Right renal pelvis (tissue), 4 donors: ENCODE measurements at places on chromosomes 5 and 9.

- no peak for DNase-seq
Measured at GRCh38 chr9:21443849-21444625, 3.8 kb downstream of the IFNA1 start.

DNA sequence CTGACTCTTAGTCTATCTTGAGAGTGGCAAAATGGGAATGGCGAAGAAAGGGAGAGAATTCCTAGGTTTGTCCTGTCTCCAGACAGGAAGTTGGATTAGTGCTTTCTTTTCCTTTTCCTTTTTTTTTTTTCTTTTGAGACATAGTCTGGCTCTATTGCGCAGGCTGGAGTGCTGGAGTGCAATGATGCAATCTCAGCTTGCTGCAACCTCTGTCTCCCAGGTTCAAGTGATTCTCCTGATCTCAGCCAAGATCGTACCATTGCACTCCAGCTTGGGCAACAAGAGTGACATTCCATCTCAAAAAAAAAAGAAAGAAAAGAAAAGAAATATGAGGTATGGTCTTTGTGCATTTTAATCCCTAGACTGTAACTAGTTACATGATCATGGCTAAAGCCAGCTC is 12.6 kb upstream of the KIF27 start:
- DNase-seq, result no peak

GRCh38 chr9:603126-603525 is 238.4 kb upstream of the DMRT1 start:
- DNase-seq, result no peak

DNA sequence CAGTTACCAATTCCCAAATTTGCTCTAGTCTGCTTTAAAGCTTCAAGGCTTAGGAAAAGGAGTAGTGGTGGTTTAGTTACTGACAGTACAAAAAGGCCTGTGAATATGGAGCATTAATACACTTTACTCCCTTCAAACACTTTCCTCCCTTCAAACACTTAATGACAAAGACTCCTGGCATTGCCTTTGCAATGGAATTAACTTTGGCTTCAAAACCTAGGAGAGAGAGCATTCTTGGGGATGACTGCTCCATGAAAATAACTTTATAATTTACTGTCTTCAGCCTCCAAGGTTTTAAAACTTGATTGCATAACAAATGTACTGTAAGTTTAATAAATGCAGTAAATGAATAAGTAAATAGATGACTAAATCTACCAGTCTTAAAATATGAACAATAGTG is 185.6 kb downstream of the TRPM3 start:
- DNase-seq, result no peak

- no peak for DNase-seq
Measured at GRCh38 chr9:135130207-135130976, 42.9 kb downstream of the OLFM1 start.

GRCh38 chr5:135569755-135570452 is 8.9 kb downstream of the CXCL14 start:
- DNase-seq, result no peak

GRCh38 chr9:93114169-93114983 is 18.4 kb downstream of the CARD19 start:
- DNase-seq, result no peak

DNA sequence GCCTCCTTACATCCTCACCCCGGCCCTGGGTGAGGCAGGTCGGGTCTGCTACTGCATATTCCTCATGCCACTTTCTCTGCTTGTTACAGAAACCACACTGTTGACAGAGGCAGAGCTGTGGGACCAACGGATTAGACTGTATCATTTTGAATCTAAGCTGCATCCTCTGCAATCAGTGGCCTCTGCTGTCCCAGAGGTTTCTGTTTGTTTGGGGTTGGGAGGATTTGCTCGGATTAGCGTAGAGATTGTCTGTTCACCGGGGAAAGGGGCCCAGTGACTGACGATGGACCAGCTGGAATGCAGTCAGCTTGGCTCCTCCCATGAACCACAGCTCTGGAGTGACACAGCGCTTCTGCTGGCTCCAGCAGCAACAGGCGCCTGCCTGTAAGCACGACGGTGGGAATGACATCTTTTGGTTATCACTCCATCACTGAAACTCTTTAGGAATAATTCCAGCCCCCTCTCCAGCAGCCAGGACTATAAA is 37.3 kb upstream of the ADRA1B start:
- DNase-seq, result no peak

DNA sequence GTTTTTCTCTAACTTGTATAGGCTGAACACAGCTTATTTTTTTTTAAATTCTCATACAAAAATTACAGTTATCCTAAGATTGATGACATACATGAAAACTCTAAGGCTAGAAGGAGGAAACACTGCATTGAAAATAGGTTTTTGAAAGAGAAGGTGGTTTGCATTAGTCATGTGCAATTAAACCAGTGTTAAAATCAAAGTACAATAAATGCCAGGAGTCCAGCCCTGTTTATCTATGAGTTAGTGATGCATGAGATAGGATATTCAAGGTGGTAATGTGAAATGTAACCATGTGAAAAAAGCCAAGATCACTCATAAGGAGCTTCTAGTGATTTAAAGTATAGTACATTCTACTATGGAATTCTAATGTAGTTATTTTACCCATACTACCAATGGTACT is 444.9 kb upstream of the CYLC2 start:
- DNase-seq, result no peak

DNA sequence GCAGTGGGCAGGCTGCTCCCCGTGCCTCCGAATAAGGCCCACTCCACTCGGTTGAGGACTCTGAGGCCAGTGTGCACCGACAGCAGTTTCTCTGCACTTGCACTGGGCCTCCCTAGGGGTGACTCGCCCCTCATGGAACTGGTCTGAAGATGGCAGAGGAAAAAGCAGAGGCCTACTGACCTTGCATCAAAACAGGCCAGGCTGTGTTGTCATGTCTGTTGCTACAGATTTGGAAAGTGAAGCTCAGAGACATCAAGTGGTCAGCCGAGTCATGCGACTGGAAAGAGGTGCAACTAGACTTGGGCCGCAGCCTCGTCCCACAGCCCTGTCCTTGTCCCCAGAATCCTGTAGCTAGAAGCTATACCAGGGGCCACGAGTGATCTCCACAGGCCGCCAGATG is 78.3 kb downstream of the DCP2 start:
- no peak for DNase-seq

GRCh38 chr9:127838375-127839078 is 15.9 kb downstream of the ENG start:
- no peak for DNase-seq

DNA sequence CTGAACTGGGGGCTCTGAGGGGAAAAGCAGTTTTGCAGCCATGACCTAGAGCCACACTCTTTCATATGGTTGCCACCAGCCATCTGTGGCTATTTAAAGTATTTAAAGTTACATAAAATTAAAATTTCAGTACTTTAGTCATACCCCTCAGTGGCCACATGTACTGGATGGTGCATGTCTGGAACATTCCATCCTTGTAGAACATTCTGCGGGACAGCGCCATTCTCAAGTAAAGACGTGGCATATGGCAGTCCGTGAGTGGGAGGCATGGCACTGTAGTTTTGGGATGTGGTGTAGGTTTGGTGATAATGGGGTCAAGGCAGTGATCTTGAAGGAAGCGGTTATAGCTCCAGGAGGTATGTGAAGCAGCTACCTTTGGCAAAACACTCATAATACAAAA is 61.4 kb upstream of the NFIL3 start:
- DNase-seq, result no peak

DNA sequence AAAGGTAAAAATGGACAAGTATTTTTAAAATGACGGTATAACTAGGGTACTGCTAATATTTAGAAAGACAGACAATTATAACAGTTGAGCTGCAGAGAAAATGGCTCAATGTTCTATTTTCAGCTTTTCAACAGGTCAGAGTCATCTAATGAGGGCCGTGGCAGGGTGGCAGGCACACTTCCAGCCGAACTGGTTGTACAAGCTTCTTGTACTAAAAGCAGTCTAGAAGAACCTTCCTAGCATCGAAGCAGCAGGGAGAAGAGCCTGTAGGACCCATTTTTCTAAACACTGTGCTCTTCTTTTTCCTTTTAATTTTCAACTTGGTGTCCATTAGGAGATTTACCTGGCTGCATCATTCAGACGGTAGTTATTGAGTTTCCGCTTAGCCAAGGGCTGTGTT is 85.6 kb downstream of the SLC28A3 start:
- DNase-seq, result no peak

- no peak for DNase-seq
Measured at GRCh38 chr9:107703651-107704050, 214.1 kb upstream of the KLF4 start.

DNA sequence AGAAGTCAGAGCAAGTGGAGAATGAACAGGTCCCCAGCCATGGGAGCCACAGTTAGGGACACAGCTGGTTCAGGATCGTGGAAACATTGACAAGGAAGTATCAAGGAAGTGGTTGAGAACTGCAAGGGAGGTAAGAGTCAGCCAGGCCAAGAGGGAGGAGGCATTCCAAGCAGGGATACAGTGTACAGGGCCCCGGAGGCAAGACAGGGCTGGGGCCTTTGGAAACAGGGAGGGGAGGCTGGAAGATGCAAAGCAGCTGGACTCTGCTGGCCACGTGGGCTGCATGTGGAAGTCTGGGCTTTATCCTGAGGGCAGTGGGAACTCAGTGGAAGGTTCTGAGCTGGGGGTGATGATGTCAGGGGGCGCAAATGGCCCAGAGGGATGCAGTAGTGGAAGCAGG is 14.2 kb downstream of the CCDC180 start:
- DNase-seq, result no peak

- no peak for DNase-seq
Measured at GRCh38 chr9:110641293-110641692, 27.3 kb upstream of the MUSK start.

DNA sequence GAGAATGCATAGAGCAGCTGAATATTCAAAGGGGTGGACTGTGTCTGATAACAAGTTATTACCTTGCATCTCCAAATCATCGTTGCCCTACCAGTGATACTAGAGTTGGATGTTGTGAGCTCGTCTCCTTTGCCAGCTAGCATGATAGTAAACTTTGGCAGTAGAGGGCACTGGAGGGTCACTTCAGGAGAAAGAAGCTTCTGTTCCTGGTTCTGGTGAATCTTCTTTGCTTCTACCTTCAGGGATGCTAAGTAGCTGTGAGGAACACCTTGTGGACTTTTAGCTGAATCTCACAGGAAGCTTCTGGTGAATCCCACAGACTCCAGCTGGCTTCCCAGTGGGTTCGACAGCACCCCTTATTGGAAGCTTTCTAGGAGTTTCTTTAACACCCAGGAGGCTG is 626.6 kb upstream of the SGCD start:
- DNase-seq, result no peak

- no peak for DNase-seq
Measured at GRCh38 chr9:109168170-109168569, 1.1 kb upstream of the FRRS1L start.

GRCh38 chr5:143613329-143613728 is 198.6 kb upstream of the HMHB1 start:
- no peak for DNase-seq

GRCh38 chr5:127969651-127970050 is 113.9 kb upstream of the SLC12A2 start:
- no peak for DNase-seq

GRCh38 chr9:82601293-82601771 is 461.6 kb downstream of the RASEF start:
- DNase-seq, result no peak

DNA sequence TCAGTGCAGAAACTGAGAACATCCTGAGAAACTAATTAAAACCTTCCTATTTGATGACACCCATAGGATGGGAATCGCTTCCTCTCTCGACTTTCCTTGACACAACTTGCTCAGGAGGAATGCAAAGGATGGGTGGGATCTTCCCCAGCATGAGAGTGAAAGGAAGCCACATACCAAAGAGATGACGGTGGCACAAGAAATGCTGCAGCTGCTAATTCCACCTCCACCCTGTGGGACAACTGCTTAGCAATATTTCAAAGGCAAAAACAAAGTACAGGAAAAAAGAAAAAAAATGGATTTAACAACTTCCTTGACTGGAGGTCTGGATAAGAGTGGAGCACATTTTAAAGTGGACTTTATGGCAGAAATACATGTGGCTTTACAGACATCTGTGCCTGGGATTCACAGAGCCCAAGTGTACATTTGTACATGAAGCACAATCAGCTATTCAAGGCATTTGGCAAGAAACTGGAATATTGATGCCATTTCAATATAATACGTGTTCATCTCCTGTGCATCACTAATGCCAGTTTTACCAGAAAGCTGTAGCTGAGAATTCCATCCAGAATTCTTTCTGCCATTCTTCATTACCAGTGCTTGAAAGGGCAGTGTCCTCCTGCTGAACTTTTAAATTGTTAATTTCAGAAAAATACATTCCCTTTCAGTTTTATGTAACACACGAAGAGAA is 359.2 kb upstream of the ACTBL2 start:
- no peak for DNase-seq

GRCh38 chr5:37575541-37576489 is 196.7 kb downstream of the WDR70 start:
- DNase-seq, result no peak

GRCh38 chr9:17625644-17626388 is 47.0 kb downstream of the SH3GL2 start:
- DNase-seq, result no peak

- no peak for DNase-seq
Measured at GRCh38 chr9:98144076-98144475, 25.1 kb upstream of the TRIM14 start.

DNA sequence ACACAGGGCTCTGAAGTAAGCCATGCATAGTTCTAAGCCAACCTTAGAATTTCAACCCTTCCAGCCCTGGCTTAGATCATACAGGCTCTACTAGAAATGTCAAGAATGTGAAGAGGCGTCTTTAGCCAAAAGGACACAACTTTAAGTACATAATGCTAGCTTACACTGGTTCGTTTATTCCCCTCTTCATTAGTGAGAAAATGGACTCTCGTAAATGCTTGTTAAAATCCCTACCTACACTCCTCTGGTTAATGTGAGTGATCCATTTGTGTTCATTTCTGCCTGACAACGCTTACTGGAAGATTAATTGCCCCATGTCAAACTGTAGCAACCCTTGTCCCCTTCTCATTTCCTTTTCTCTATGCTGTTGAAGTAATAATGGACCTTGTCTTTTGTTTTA is 149.3 kb upstream of the POU5F2 start:
- no peak for DNase-seq

GRCh38 chr5:90174236-90174635 is 235.3 kb downstream of the CETN3 start:
- no peak for DNase-seq

GRCh38 chr9:123281659-123282350 is 13.4 kb upstream of the STRBP start:
- DNase-seq, result no peak

DNA sequence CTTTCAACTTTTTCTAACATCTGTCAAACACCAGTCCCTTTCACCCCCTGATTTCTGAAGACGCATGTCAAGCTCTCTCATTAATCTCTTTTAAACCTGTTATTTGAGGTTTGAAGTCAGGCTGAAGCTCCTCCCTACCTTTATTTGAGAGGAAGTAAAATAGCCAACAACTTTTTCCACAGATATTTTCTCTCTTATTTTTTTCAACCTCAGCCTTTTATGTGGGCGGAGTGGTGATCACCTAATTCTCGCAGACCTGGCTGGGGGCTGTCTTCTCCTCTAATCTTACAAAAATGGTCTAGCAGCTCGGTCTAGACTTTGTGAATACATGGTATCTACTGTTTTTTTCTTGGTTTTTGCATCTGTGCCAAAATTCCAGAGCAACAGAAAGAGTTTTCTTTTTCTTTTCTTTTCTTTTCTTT is 395.7 kb upstream of the ACTBL2 start:
- no peak for DNase-seq
